ENCODE measurements at places on chromosomes 1 and 21.

- DNase-seq = no peak
Measured at GRCh38 chr1:99407018-99407417, 142.7 kb downstream of the PLPPR4 start.

DNA sequence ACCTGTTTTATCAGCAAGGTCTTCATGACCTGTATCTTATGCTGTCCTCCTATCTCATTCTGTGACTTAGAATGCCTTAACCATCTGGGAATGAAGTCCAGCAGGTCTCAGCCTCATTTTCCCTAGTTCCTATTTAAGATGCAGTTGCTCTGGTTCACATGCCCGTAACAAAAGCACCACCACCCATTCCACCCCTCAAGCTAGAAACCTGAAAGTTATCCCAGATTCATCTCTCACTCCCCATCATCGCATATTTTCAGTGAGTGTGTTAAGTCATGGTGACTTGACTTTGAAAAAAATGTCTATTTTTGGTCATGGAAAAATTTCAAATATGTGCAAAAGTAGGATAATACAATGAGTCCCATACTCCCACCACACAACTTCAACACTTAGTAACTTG lies 11.7 kb downstream of the HMGN2 start:
- DNase-seq = no peak

- peak; percentile 36 for DNase-seq
Measured at GRCh38 chr1:24635195-24635843, 7.8 kb upstream of the SRRM1 start.

- DNase-seq = no peak
Measured at GRCh38 chr1:169005776-169006175, 100.7 kb upstream of the ATP1B1 start.

- DNase-seq = no peak
Measured at GRCh38 chr1:50108497-50109059, at the start of gene ELAVL4. Gene ELAVL4, plus strand, starts transcription at chr1:50108920. Its CDS starts 270 bp downstream, at chr1:50109190.

- no peak for DNase-seq
Measured at GRCh38 chr1:58443986-58444868, 102.3 kb downstream of the OMA1 start.

DNA sequence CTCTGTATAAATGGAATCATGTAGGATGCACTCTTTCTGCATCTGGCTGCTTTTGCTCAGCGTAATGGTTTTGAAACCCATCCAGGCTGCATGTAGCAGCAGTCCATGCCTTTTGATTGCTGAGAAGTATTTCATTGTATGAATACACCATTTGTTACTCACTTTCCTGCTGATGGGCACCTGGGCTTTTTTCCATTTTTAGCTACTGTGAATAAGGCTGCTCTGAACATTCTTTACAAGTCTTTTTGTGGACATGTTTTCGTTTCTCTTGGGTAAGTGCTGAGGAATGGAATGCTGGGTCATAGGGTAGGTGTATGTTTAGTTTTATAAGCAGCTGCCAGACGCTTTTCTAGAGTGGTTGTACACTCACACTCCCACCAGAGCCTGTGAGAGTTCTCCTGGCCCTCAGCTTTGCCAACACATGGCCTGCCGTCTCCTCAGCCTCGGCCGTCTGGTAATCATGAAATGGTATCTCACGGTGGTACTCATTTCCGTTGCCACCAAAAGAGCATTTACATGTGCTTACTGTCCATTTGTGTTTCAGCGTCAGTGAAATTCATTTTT lies 22.7 kb downstream of the SLX9 start:
- peak; percentile 89 for DNase-seq

GRCh38 chr1:25217015-25217414 lies 15.3 kb downstream of the SYF2 start:
- DNase-seq = no peak

- DNase-seq = no peak
Measured at GRCh38 chr21:38908537-38908936, 102.8 kb downstream of the ETS2 start.

DNA sequence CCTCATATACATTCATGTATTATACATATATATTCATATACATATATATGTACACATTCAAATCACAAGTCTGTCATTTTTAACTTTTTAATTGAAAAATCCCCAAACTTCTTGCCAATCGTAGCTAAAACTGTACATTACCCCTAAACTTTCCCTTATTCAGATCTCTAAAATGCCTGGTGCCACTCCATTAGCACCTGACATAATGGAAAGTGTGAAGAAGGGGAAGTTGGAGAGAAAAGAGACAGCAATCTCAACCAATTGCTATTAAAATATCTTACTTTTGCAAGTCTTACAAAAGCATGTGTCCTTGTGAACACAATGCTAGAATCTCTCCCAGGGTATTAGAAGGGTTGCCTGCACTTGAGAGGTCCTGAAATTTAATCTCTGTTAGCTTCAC lies 22.7 kb upstream of the PRKACB start:
- no peak for DNase-seq

GRCh38 chr21:41504030-41504429 lies 3.9 kb downstream of the TMPRSS2 start:
- DNase-seq = no peak

- no peak for DNase-seq
Measured at GRCh38 chr1:39574646-39575045, 1.9 kb downstream of the PABPC4 start.

DNA sequence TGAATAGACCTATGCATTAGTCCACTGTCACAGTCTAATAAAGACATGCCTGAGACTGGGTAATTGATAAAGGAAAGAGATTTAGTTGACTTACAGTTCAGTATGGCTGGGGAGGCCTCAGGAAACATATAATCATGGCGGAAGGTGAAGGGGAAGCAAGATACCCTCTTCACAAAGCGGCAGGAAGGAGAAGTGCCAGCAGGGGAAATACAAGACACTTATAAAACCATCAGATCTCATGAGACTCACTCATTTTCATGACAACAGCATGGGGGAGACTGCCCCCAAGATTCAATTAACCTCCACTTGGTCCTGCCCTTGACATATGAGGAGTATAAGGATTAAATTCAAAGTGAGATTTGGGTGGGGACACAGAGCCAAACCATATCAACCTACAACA lies 59.4 kb downstream of the CAPN9 start:
- DNase-seq = no peak

GRCh38 chr1:220045356-220046051 lies 801 bp downstream of the EPRS1 start:
- no peak for DNase-seq

GRCh38 chr21:27149034-27149433 lies 182.1 kb upstream of the ADAMTS5 start:
- DNase-seq = peak; percentile 85

DNA sequence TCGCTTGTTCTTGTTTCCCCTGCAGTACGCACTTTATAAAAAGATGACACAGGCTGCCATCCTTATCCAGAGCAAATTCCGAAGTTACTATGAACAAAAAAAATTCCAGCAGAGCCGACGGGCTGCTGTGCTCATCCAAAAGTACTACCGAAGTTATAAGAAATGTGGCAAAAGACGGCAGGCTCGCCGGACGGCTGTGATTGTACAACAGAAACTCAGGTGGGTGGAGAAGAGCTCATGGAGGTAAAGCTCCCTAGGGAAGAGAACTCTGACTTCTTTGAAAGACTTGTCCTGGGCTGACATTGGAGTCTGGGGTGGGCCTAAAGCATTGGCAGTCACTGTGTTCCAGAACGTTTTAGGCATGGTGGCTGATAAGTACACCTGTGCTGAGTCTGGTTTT lies 19.9 kb upstream of the VAMP3 start:
- DNase-seq = no peak

- no peak for DNase-seq
Measured at GRCh38 chr1:27455139-27455811, 34.7 kb downstream of the WASF2 start.

- no peak for DNase-seq
Measured at GRCh38 chr21:37593740-37594471, 227.3 kb downstream of the DYRK1A start.

- no peak for DNase-seq
Measured at GRCh38 chr1:53016705-53017104, 45.3 kb upstream of the PODN start.

GRCh38 chr21:32065654-32066053 lies 192.8 kb downstream of the HUNK start:
- no peak for DNase-seq

GRCh38 chr1:178629252-178630154 lies 95.5 kb upstream of the RALGPS2 start:
- peak; percentile 88 for DNase-seq

GRCh38 chr1:204128464-204128963 lies 23.3 kb downstream of the ETNK2 start:
- DNase-seq = no peak

DNA sequence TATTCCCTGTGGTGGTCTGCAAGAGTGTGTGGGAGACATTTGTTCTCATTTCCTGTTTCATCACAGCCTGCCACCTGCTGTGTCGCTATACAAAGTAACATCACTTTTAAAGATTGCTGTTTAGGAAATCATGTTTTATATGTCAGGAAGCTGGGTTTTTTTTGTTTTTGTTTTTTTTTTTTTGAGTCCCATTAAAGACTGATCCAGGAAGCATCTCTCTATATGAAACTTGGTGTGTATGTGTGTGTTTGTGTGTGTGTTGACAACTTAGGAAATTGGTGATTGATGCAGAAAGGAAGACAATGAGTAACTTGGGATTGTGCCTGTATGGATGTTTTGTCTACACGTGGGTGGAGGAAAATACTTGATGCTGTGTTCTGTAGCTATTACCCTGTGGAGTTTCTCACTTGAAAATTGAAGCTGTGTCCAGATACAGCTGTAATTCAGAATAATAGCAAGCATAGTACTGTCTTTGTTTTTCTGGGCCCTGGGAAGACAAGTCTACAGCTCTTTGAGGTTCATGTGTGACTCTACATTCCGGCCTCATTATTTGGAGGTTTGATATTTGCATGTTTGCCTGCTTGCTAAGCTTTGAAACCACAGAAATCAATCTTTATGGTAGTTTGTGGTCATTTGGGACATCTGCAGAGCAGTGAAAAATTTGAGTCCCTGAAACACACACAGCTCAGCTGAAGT lies 47.9 kb downstream of the LAMC1 start:
- DNase-seq = peak; percentile 95

DNA sequence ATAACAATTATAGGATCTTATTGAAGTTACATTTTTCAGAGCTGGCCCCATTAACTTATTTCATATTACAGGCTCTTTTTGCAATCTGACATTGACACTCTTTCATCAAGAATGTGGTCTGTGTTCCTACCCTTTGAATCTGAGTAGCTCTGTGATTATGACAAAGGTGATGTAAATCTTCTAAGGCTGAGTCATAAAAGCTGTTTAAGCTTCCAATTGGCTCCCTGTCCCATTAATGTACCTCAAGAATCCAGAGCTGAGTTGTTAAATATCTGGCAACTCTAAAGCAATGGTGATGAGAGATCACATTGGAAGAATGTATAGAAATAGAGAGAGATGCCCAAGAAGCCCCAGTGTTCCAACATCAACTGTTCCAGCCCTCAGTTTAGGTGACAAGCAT lies 178.5 kb upstream of the DEPDC1 start:
- no peak for DNase-seq
